ENCODE measurements at places on chromosomes 12 and 14.

DNA sequence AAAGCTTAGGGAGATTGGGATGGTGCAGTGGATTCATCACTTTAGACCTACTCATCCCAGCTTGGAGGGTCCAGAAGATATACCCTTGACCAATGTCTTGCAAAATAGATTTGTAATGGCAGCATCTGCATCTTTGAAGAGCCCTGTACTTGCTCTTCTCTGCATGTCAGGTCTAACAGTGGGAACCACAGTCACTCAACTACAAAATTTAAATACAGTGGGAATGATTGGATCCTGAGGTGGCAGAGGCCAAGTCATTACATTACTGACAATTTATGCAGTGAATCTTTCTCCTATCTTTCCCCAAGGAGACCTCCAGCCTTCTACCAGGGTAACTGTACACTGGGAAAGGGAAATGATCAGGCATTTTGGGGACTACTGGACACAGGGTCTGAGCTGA is 8.2 kb upstream of the RNASE9 start:
- no peak for DNase-seq

GRCh38 chr12:108622421-108622820 is 11.3 kb downstream of the SELPLG start:
- no peak for DNase-seq

DNA sequence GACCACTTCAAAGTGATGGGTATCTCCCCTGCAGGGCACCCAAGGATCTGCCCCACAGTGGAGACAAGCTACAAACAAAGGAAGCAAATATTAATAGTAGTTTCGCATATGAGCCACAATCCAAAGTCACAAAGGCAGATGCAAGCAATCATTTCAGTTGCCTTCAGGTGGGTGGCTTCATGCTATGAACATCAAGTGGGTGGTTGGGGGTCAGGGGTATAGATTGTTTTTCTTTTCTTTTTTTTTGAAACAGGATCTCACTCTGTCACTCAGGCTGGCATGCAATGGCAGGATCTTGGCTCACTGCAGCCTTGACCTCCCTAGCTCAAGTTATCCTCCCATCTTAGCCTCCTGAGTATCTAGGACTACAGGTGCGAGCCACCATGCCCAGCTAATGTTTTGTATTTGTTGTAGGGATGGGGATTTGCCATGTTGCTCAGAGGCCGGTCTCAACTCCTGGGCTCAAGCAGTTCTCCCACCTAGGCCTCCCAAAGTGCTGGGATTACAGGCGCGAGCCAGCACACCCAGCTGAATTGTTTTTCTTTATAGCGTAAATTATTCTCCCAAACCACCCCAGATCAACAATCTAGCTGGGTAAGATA is 13.4 kb upstream of the NT5DC3 start:
- DNase-seq, result no peak

GRCh38 chr14:44979273-44979672 is 17.3 kb downstream of the TOGARAM1 start:
- DNase-seq, result no peak

DNA sequence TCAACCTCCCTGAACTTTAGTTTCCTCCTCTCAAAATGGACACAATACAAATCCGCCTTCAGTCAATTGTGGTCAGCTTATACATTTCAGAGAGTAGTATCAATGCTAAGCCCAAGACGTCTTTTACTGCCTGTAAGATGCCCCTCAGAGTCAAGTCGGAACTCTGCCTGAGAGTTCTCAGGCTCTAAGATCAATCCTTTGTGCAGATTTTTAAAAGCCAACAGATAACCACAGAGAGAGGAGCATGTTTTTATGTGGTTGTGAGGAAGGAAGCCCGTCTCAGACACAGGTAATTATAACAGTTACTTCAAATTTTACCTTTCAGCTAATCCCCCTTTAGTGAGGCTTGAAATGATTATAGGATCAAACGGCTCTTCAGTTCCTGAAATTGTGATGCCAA is 91.6 kb downstream of the HELB start:
- DNase-seq, result no peak
